ENCODE measurements at places on chromosomes 3 and 15.
A peak's percentile ranks its signal among the peaks of the same experiment; 100 is the strongest.

DNA sequence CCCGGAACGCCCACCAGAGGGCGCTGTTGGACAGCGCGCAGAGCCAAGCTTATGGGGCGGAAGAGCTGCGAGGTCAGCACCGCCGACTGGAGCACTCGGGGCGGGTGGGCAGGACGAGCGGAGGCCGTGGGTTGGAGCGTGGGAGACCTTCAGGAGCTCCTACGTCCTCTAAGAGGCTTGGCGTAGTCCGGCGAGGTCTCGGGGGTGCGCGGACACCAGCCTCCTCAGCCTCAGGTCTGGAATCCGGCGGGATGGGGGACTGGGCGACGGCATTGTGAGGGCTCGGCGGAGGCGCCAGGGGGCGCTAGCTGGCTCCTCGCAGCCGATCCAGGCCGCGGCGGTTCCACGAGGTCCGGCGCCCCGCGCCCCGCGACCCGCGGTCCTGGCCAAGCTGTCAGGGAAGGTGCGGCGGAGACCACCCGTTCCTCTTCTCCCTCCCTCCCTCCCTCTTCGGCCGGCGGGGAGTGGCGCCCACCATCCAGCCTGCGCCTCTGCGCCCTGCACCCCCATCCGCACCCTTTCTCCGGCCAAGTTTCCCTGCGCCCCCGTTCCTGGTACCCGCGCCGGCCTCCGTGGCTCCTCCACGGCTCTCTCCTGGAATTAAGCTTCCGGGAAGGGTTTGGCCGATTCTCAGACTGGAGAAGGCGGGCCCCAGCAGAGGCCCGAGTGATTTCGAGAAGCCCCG lies 24.3 kb upstream of the POLG start:
- DNase-seq: peak; percentile 64

DNA sequence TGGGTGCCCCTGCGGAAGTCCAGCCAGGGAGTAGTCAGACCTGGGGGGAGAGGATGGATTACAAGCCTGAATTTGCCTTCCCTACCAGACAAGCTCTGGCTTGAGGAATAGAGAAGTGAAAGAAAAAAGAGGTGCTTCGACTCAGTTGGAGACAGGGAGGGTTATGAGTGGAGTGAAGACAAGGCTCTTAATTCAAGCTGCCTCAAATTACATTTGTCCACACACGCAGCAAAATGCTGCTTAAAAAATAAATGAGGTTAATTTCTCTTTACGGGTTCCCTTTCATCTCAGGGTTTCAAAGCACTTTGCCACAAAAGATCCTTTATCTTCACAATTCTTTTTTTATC lies 49.0 kb upstream of the SLC4A7 start:
- DNase-seq: no peak

DNA sequence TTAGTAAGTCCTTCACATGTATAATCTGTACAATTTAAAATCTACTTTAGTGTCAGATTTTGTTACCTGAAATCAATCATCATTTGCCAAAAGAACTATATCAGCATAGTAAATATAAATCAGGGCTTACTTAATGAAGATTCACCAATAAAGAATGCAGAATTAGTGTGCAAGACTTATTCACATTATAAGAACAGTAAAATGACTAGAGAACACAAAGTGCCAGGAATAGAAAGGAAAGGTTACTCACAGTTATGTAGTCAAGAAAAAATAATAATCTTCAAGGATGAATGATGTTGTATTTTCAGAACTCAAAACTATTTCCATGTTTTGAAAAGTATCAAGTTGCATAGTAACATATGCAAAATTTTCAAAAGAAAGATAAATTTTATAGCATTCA lies 891.9 kb downstream of the ROBO1 start:
- no peak for DNase-seq

DNA sequence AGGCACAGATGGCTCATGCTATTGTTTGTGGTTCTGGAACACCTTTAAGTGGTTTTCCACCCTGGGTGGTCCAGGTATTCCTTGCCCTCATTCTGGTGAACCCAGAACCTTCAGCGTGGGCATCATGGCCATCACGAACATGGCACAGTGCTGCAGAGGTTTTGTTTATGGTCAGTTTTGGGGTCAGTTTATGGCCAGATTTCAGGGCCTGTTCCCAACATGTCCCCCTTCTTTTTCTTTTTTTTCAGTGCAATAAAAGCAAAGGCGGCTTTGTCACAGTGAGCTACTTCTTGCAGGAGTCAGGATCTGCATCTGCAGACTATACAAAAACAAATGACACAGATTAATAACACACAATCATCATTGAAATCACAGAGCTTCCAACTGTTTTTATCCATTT lies 1085.0 kb upstream of the ALCAM start:
- no peak for DNase-seq

GRCh38 chr3:146065573-146066006 lies 95.4 kb downstream of the PLOD2 start:
- DNase-seq: peak; percentile 46

- DNase-seq: no peak
Measured at GRCh38 chr15:77716632-77717332, 84.1 kb upstream of the LINGO1 start.

- no peak for DNase-seq
Measured at GRCh38 chr3:151123827-151124226, 38.4 kb downstream of the MED12L start.

GRCh38 chr3:138396752-138397410 lies 37.5 kb upstream of the ESYT3 start:
- no peak for DNase-seq

DNA sequence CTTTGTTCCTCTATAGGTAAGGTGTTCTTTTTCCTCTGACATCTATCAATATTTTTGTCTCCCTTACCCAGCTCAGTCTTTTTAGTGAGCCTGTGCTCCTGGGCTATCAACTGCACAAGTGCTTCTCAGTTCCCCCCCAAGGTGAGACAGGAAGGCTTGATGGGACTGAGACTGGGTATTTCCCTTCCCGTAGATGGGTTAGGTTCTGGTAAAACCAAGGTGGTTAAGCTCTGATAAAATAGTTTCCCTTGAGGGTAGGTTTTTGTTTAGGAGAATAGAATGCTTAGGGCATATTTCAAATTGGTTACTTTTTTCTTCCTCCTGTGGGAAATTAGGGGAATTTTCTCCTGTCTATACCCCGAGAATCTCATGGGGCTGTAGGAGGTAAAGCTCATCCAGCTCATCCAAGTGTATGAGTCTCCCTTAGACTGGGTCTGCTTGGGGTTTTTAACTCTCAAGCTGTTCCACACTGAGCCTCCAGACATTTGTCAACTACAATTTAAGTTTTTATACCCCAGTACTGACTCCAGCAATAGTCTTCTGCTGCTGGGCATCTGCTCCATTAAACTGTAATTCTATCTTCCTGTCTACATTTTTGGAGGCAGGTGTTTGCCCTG lies 44.9 kb downstream of the OXSR1 start:
- no peak for DNase-seq

DNA sequence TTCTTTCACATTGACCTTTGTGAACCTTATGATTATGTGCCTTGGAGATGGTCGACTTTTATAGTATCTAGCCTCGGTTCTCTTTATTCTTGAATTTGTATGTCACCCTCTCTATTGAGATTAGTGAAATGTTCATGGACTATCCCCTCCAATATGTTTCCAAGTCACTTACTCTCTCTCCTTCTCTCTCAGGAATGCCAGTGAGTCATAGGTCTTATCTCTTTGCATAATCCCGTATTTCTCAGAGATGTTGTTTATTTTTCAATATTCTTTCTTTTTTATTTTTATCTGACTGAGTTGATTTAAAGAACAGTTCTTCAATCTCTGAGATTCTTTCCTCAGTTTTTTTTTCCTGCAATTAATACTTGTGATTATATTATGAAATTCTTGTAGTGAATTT lies 411.6 kb upstream of the CADM2 start:
- DNase-seq: no peak

- no peak for DNase-seq
Measured at GRCh38 chr3:147930232-147930807, 521.2 kb downstream of the ZIC1 start.

DNA sequence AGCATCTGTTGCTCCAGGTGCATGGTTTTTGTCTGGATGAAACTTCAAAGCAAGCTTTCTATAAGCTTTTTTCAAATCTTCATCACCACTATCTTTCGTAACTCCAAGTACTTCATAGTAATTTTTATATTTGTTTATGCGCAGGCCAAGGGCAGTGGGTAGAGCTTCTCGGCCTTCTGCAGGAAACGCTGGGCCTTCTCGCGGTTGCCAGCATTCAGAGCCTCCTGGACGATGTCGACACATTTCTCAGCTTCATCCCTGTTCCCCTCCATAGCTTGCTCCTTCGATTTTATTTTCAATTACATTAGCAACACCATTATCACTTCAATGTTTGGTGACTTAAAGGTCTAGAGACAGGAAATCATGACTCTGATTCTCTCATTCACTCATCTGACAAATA lies 20.2 kb downstream of the DENND4A start:
- no peak for DNase-seq

GRCh38 chr3:149258298-149258697 lies 36.7 kb upstream of the CP start:
- no peak for DNase-seq

DNA sequence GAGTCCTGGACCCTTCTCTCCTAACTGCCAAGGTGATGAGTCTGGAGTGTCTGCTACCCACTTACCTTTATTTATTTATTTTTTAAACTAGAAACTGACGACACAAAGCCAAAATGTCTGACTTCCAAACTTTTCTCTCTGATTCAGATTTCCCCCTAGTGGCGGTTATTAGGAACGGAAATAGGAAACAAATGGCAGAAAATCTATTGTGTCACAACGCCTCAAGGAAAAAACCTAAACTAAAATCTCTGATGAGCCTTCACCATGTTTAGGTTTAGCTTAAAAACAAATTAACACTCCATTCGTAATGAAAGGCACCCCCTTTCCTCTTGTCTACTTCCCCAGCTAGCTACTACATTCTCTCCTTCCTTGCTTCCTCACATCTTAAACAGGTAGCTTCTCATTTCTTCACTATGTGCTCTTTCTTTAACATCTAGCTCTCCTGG lies 94.0 kb upstream of the MEX3B start:
- no peak for DNase-seq

GRCh38 chr15:96264351-96264798 lies 66.1 kb upstream of the NR2F2 start:
- DNase-seq: no peak

GRCh38 chr3:31815631-31816440 lies 165.2 kb downstream of the OSBPL10 start:
- DNase-seq: no peak

- DNase-seq: no peak
Measured at GRCh38 chr3:81602781-81603180, 158.7 kb downstream of the GBE1 start.

DNA sequence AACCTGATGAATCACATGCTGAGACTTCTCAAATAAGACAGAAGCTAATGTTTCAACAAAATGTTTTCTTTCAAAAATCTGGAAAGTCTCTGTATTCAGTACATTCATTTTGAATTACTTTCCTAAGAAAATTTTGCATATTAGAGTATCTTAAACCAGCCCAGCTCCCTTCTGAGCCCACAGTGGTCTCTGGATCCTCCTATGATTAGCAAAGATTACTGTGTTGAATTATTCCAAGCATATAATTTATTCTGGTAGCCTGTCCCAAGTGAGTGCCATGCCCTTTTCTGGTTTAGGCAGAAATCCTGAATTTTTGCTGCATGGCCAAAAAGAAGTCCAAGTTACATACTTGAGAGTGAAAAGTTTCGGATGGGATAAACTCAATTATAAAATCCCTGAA lies 279.0 kb downstream of the CTNNB1 start:
- DNase-seq: no peak

DNA sequence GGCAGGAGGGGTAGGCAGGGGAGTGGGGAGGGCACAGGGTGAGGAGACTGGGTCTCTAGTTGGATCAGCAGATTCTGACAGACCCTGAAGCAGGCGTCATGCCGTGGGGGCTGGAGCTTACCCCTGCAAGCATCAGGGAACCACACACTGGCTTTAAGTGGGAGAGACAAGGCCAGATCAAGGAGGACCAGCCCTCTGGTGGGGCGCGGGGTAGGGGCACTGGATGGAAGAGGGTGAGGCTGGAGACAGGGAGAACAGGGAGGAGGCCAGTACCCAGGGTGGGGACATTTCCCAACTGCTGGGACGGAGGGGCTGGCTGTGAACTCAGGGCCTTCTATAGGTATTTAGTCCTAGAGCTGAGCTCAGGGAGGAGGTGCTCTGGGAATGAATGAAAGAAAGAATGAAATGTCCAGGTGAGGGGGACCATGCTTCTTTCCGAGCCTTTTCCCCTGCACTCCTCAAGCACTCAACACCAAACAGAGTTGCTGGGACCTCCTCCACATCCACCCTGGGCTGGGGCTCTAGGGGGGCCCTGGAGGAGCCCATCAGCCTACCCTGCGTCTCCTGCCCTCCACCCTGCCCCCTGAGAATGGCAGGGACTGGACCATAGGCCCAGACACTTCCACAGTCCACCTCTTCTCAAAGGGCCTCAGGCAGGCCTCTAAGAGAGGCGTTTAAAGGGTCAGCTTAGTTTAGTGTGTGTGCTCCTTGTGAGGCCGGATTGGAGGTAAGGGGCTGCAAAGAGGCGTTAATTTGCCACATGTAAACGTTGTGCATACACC lies 49.0 kb upstream of the FGD5 start:
- DNase-seq: no peak

GRCh38 chr3:23949784-23950183 lies 4.7 kb downstream of the NR1D2 start:
- DNase-seq: no peak

DNA sequence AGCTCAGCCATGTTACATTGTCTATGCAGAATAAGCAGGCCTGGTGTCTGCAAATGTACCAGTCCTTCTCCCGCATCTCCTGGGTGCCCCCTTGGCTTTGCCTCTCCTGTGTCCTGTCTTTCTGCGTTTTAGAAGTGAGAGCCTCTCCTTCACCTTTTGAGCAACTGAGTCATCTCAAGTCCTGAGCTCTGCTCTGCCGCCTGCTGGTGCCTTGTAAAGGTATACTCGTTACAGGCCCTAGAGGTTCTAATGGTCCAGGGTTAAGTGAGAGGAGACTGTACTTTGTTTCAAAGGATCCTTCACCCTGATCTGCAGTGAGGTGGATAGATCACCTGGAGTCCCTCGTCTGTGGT lies 12.6 kb downstream of the GHRL start:
- no peak for DNase-seq

DNA sequence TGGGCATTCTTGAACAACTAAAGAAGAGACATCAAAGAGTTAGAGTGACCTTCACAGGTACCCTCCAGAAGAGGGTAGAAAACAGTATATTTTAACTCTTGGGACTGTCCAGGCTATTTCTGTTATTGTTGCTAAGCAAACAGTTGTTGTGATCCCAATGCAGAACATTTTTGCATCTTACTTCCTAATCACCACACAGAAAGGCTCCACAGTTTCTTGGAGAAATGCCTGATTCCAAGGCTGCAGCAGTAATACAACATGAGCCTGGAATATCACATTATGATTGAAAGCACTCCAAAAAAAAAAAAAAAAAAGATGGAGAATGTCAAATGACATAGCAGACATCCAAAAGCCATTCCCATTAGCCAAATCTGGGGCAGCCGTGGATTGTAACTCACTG lies 195.6 kb downstream of the CTNNB1 start:
- DNase-seq: no peak

GRCh38 chr3:65672871-65673815 lies 365.6 kb downstream of the MAGI1 start:
- DNase-seq: peak; percentile 28

DNA sequence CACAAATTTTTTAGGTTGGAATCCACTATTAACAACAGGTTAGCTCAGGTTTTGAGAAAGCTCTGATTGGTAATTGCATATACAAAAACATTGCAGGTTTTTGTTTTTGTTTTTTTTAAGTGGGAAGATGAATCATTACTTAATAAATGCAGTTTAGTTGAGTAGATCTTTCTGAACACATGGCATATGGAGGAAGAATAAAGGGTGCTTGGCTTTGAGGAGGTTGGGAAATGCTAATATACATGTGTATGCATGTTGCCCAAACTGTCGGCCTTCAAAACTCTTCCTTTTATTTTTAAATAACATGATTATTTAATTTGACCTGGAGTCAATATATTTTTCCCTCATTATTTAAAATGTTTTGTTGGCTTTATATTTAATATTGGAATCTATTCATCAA lies 32.8 kb downstream of the ZBTB38 start:
- DNase-seq: no peak

Measured in hippocampal formation (tissue), 2 donors.